ENCODE measurements at places on chromosomes 4 and X. TPM values are rescaled to one million over a fixed set of nuclear protein-coding genes. Genes with fewer than 3 reads are reported as not detected.

The TMPRSS11B gene
- total RNA-seq = not detected

The BMP3 gene
- total RNA-seq = not detected

The RBMXL3 gene
- not detected for total RNA-seq

The ZNF630 gene
- 2.0 TPM for total RNA-seq

The PAGE4 gene
- not detected for total RNA-seq

The DHRSX gene
- 38.8 TPM for total RNA-seq

The EPGN gene
- total RNA-seq = not detected

The RNF128 gene
- 12.6 TPM for total RNA-seq

The AMOT gene
- total RNA-seq = 11.0 TPM

The SPANXN4 gene
- total RNA-seq = not detected

The SRPK3 gene
- total RNA-seq = not detected

The BMPR1B gene
- total RNA-seq = 13.5 TPM

The CXCL10 gene
- not detected for total RNA-seq

The CACNA1F gene
- not detected for total RNA-seq

The STAG2 gene
- total RNA-seq = 88.7 TPM

The CNOT6L gene
- total RNA-seq = 22.2 TPM

The OTUD6A gene
- not detected for total RNA-seq

The MAGEC2 gene
- total RNA-seq = 0.09 TPM

The TCEAL7 gene
- 52.5 TPM for total RNA-seq

The TMEM154 gene
- total RNA-seq = 5.5 TPM

The AFP gene
- 0.90 TPM for total RNA-seq

The POU4F2 gene
- not detected for total RNA-seq

The GPR119 gene
- total RNA-seq = not detected

The GAB3 gene
- total RNA-seq = 1.2 TPM

The SLC2A9 gene
- 0.74 TPM for total RNA-seq

The AWAT2 gene
- total RNA-seq = under 0.01 TPM

The CC2D2A gene
- 52.9 TPM for total RNA-seq

The CXCL6 gene
- total RNA-seq = 19.0 TPM

The PABPC4L gene
- 2.2 TPM for total RNA-seq

The VCX3A gene
- total RNA-seq = not detected

The VCX gene
- not detected for total RNA-seq

The MAGEB10 gene
- not detected for total RNA-seq

The SCML1 gene
- total RNA-seq = 17.7 TPM

All from fibroblast of the aortic adventitia (primary cell).